ENCODE measurements at places on chromosomes 7 and 10.
A peak's percentile ranks its signal among the peaks of the same experiment; 100 is the strongest.

DNA sequence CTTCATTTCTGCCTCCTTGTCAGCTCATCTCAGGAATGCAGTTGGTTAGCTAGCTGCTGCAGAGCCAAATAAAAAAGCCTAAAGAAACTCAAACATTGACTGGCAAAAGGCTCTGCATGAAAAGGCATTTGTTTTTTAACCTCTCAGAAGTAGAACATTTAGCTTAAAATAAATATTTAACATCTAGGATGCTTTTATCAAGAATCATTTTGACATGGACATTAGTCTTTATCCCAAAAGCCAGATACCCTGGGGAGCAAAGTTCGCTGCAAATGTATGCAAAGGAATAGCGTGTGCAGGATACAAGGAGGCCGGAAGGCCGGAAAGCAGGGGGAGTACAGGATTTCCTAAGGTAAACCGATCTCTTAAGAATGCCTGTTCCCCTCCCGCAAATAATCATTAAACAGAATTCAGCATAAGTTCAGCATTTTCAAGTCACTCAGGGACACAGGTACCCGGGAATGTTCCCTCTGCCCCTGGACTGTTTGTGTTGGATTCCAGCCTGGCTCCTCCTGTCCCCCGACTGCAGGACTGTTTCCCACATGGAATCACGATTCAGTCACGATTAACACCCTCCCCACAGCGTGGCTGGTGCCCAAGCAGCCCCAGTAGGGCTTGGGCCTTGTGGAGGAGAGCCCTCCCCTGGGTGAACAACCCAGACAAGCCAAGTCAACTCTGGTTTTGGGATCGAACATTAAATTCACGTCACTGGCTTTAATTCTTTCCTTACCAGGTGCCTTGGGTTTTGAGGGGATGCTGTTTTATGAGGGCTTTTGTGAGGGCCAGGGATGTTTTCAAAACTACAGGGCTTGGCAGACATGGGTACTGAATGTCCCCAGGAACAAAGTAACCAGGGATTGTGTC is 97.8 kb downstream of the HIPK2 start:
- H3K27me3 ChIP-seq = no peaks in the 10 kb centered on the region
- no peaks in the 10 kb centered on the region for H3K36me3 ChIP-seq
- DNase-seq = no peak
- peak overlapping the region; percentile 94 for H3K27ac ChIP-seq
- H3K4me3 ChIP-seq = no peak overlapping the region

DNA sequence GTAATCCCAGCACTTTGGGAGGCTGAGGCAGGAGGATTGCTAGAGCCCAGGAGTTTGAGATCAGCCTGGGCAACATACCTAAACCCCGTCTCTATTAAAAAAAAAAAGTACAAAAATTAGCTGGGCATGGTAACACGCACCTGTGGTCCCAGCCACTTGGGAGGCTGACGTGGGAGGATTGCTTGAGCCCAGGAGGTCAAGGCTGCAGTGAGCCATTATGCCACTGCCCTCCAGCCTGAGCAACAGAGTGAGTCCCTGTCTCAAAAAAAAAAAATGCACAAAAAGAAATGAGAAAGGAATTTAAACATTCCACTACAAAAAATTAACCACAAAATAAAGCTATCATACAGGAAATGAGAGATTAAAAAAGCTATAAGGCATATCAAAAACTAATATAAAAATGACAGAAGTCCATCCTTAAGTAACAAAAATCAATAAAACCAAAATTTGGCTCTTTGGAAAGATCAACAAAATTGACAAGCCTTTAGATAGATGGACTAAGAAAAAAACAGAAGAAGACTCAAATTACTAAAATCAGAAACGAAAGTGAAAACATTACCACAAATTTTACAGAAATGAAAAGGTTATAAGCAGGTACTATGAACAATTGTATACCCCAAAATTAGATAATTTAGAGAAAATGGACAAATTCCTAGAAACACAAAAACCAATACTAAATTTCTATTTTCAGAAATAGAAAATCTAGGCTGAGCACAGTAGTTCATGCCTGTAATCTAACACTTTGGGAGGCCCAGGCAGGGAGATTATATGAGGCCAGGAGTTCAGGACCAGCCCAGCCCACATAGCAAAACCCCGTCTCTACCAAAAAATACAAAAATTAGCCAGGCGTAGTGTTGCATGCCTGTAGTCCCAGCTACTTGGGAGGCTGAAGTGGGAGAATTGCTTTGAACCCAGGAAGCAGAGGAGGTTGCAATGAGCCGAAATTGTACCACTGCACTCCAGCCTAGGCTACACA is 42.4 kb upstream of the NANOS1 start:
- H3K27me3 ChIP-seq = no peaks in the 10 kb centered on the region
- no peak overlapping the region for H3K4me3 ChIP-seq
- no peak for DNase-seq
- H3K4me1 ChIP-seq = no peaks in the 10 kb centered on the region
- H3K36me3 ChIP-seq = no peaks in the 10 kb centered on the region

DNA sequence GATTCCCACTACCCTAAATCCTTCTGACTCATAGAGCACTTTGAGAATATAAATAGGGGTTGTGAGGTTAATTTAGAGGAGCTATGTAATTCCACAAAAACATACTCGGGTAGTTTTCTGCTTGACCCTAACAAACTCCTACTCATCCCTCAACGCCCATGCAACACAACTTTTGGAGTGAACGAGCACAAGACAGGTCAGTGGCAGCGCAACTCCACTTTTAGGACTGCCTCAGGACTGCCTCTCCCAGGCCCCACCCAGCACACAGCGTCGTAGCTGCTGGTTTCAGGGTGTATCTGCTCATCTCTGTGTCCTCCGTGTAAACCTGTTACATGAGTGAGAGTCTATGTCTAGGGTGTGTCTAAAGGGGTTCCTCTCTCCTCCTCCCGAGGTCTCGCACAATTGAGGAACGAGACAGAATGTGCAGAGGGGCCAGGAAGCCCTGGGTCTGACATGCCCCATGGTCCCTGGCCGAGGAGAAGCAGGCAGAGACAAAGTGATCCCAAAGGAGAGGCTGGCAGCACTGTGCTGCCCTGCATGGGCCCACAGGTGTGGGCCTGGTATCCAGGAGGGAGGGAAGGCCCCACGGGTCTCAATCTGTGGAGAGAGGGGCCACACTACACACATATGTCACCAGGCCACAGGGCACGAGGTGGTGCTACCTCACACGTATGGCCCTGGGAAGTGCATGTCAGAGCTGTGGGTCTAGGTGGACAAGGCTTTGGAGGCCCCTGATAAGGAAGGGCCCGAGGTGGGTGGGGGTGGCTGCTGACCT is 45.5 kb downstream of the CAMK2B start:
- H3K36me3 ChIP-seq = no peaks in the 10 kb centered on the region
- no peak overlapping the region for H3K4me3 ChIP-seq
- H3K4me1 ChIP-seq = no peaks in the 10 kb centered on the region
- no peak overlapping the region for H3K27ac ChIP-seq

GRCh38 chr7:96675548-96675947 is 34.1 kb downstream of the SEM1 start:
- no peaks in the 10 kb centered on the region for H3K27me3 ChIP-seq
- DNase-seq = no peak
- H3K27ac ChIP-seq = no peak overlapping the region
- H3K4me3 ChIP-seq = no peak overlapping the region
- H3K36me3 ChIP-seq = no peaks in the 10 kb centered on the region

GRCh38 chr7:50724526-50725520 is 57.9 kb downstream of the GRB10 start:
- H3K36me3 ChIP-seq = no peaks in the 10 kb centered on the region
- no peak overlapping the region for H3K4me3 ChIP-seq
- no peak overlapping the region for H3K27ac ChIP-seq
- H3K27me3 ChIP-seq = no peaks in the 10 kb centered on the region
- H3K4me1 ChIP-seq = no peaks in the 10 kb centered on the region

GRCh38 chr7:37119296-37119860 is 329.3 kb downstream of the ELMO1 start:
- H3K27me3 ChIP-seq = no peaks in the 10 kb centered on the region
- no peak overlapping the region for H3K4me3 ChIP-seq
- no peak for DNase-seq

- H3K27ac ChIP-seq = no peak overlapping the region
- DNase-seq = no peak
- no peak overlapping the region for H3K4me3 ChIP-seq
- H3K36me3 ChIP-seq = no peaks in the 10 kb centered on the region
Measured at GRCh38 chr10:48814933-48815332, 124.7 kb downstream of the LRRC18 start.

- H3K4me1 ChIP-seq = peaks cover 8% of the 10 kb centered on the region
- peaks cover 2% of the 10 kb centered on the region for H3K36me3 ChIP-seq
- H3K27me3 ChIP-seq = no peaks in the 10 kb centered on the region
- no peak overlapping the region for H3K4me3 ChIP-seq
- no peak for DNase-seq
Measured at GRCh38 chr7:1012004-1012715, 29.2 kb downstream of the CYP2W1 start.

DNA sequence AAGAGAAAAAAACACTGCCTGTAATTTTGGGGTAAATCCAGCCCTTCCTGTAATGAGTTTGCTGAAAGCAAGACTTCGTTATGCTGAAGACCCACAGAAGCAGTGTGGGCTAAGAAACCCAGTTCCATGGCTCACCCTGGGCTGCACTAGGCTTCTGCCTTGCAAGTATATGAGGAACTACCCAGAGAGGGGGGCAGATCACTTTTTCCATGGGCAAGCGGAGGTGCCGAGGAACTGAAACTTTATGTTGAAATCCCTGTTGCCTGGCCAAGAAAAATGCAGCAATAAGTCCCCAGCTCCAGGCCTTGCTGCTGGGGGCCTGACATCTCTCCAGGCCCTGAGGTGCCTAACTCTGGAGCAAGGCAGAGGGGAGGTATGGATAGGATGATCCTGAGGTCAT is 8.5 kb downstream of the RASSF4 start:
- no peaks in the 10 kb centered on the region for H3K36me3 ChIP-seq
- H3K27ac ChIP-seq = no peak overlapping the region
- H3K4me3 ChIP-seq = no peak overlapping the region
- H3K27me3 ChIP-seq = no peaks in the 10 kb centered on the region
- no peaks in the 10 kb centered on the region for H3K4me1 ChIP-seq
- no peak for DNase-seq

DNA sequence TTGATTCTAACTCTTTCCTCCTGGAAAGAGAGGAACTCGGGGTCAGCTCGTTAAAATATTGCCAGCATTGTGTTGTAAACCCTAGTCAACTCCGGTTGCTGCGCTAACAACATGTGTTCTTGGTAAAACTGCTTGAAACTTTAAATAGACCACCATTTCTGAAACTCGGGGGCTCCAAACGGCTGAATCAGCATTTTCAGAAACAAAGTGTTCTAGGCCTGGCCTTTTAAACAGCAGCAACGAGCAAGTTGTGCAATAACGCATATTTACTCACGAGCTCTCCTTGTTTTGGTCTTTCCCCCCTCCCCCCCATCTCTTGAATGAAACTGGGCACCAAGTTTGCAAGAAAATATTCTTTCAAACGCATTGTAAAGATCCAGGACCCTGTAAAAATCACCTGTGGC is 9.2 kb upstream of the GRB10 start:
- H3K36me3 ChIP-seq = no peaks in the 10 kb centered on the region
- no peak for DNase-seq
- H3K27me3 ChIP-seq = peaks cover 26% of the 10 kb centered on the region
- H3K4me1 ChIP-seq = peaks cover 5% of the 10 kb centered on the region

DNA sequence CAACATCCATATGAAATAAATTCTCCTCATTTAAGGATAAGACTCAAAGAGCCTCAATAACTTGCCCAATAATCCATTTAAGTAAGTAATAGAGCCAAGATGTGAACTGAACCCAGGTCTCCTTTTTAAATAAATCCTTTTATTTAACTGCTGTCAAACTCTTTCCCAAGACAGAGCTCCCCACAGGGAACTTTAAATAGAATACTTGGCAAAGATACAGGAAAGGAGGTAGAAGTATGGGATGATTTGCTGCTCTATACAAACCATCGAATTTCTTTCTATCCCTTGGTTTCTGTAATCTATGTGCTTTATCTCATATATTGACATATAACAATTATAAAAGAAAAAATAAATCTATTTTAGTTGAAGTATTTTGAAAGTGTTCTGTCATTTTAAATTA is 295.9 kb downstream of the CSTF2T start:
- no peak overlapping the region for H3K4me3 ChIP-seq
- H3K4me1 ChIP-seq = no peaks in the 10 kb centered on the region
- DNase-seq = no peak
- H3K27ac ChIP-seq = no peak overlapping the region

DNA sequence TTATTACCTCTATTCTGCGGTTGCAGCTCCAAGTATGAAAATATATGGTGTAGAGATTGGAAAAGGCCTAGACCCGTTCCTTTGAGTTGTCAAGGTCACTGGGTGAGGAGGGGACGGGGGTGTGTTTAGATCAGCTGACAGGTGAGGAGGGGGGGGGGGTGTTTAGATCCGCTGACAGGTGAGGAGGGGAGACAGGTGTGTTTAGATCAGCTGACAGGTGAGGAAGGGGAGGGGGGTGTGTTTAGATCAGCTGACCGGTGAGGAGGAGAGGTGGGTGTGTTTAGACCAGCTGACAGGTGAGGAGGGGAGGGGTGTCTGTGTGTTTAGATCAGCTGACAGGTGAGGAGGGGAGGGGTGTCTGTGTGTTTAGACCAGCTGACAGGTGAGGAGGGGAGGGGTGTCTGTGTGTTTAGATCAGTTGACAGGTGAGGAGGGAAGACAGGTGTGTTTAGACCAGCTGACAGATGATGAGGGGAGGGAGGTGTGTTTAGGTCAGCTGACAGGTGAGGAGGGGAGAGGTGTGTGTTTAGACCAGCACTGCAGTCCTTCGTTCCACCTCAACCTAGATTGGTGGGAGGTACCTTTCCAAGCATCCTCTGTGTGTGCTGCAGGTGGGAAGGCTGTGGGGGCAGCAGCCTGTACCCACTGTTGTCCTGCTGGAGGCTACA is 655.0 kb upstream of the ADARB2 start:
- H3K4me1 ChIP-seq = no peaks in the 10 kb centered on the region
- H3K4me3 ChIP-seq = no peak overlapping the region
- H3K27ac ChIP-seq = no peak overlapping the region
- DNase-seq = no peak

- H3K27me3 ChIP-seq = no peaks in the 10 kb centered on the region
- no peak overlapping the region for H3K27ac ChIP-seq
- peak; percentile 33 for DNase-seq
- H3K36me3 ChIP-seq = no peaks in the 10 kb centered on the region
- H3K4me3 ChIP-seq = no peak overlapping the region
Measured at GRCh38 chr10:30671026-30671616, 41.6 kb upstream of the LYZL2 start.

GRCh38 chr10:133067149-133068105 is 20.3 kb upstream of the ADGRA1 start:
- no peaks in the 10 kb centered on the region for H3K27me3 ChIP-seq
- no peaks in the 10 kb centered on the region for H3K36me3 ChIP-seq
- DNase-seq = no peak
- no peak overlapping the region for H3K4me3 ChIP-seq
